ENCODE measurements at places on chromosomes 11 and 22.

DNA sequence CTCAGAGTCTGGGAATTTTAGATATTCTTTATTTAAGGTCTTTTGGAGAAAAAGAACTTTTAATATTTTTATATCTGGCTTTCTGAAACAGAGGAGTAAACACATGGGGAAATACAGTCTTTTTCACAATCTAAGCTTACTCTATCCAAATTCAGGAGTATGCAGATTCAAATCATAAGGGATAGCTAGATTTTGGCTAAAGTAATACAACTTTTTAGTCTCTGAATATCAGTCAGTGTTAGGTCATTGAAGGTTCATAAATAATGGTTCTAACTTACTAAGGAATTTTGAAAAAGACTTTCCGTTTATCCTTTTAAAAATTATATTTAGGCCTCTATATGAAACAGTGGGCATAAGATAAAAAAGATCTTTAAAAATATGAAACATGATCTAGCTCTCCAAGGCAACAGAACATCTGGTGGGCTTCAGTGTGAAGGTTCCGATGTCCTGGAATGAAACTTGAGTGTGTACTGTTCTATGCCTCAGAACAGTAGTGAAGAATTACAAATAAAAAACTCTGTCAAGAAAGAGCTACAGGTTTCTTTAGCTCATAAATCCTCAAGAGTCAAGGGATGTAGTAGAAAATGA is 165.2 kb upstream of the PDGFD start:
- DNase-seq: no peak

- no peak for DNase-seq
Measured at GRCh38 chr22:26072621-26073020, 96.6 kb upstream of the SEZ6L start.

- no peak for DNase-seq
Measured at GRCh38 chr22:36641902-36642640, 61.5 kb downstream of the CACNG2 start.

GRCh38 chr22:35627267-35628041 is 10.3 kb upstream of the MB start:
- peak; percentile 33 for DNase-seq

DNA sequence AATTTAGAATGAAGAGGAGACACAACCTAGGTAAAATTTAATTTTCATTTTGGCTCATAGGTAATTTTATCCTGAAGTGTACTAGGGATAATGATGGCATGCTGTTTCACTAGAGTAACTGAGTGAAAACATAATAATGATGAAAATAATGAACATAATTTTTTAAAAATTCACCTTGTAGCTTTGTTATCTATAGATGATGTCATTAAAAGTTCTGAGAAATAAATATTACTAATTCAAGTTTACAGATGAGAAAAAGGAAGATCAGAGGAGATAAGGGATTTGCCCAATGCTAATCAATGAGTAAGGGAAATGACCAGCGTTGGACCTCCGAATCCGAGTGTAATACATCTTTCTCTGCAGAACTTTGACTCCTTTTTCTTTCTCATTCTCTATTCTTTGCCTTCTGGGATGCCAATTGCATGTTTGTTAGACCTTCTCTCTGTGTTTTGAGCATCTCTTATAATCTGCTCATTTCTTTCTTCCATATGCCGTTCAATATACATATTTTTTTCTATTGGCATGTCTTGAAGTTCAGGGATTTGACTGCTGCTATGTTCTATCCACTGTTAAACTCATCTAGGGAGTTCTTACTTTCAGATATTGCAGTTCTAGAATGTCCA is 186.5 kb downstream of the SNX19 start:
- DNase-seq: no peak

- peak; percentile 70 for DNase-seq
Measured at GRCh38 chr22:50531546-50531961, 1.7 kb upstream of the TYMP start.

DNA sequence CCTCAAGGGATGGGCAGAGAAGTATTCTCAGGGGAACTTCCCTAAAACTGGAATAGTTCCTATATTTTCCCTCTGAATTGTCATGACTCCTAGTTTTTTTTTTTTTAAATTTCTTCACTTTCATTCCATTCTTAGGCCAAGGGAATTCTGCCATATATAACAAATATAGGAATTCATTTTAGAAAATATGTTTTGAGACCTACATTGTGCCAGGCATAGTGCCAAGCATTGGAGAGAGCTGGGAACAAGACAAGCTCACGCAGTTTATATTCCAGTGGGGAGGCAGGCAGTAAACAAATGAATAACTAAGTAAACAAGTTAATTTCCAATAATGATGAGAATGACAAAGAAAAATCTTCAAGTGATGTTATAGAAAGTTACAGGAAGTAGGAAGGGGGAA is 2.6 kb upstream of the NPTXR start:
- no peak for DNase-seq

- no peak for DNase-seq
Measured at GRCh38 chr11:84663731-84664130, 963.4 kb downstream of the DLG2 start.

- no peak for DNase-seq
Measured at GRCh38 chr11:112579282-112579681, 318.6 kb upstream of the PLET1 start.

DNA sequence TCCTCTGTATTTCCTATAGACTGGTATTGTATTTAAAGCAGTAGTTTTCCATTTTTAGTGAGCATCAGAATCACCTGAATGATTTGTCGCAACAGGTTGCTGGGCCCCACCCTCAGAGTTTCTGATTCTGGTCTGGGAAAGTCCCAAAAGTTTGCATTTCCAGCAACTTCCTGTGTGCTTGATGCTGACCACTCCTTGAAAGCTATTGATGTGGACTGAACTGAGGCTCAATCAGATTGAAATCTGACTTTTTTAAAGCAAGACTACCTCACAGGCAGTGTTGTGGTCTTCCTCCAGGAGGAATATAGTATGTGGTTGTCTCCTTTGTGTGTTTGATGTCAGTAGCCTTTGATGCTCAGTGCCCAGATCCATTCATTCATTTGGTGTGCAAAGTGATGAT is 17.2 kb upstream of the MPZL2 start:
- DNase-seq: no peak

GRCh38 chr11:60834742-60835533 is 7.0 kb upstream of the CCDC86 start:
- no peak for DNase-seq

DNA sequence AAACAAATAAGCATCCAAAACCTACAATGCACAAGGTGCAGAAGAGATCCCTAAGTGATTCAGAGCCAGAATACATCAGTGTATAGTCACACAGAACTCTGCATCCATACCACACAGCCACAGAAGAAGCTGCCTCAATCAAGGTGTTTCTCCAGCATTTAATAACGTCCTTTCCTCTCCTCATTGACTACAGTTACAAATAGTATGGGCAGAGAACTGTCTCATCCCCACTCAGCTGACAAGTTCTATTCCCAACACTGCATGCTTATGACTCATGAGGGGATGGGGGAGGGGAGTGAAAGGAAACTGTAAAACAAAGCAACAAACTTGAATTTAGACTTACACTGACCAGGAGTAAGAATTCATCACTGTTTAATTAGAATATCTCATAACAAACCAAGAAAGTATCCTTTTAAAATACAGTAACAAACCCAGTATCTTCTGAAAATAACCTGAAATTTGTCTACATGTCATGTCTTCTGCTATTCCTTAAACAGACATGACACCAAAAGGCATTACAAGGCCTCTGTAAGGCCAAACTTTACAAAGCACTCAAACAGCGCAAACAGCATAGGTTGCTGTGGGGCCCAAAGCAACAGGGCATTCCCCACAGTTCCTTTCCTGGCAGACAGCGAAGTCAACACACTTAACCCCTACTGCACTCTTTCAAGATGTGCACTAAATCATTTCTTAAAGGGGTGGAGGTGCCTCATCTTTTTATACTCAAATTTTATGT is 29.3 kb downstream of the CELF1 start:
- DNase-seq: no peak

DNA sequence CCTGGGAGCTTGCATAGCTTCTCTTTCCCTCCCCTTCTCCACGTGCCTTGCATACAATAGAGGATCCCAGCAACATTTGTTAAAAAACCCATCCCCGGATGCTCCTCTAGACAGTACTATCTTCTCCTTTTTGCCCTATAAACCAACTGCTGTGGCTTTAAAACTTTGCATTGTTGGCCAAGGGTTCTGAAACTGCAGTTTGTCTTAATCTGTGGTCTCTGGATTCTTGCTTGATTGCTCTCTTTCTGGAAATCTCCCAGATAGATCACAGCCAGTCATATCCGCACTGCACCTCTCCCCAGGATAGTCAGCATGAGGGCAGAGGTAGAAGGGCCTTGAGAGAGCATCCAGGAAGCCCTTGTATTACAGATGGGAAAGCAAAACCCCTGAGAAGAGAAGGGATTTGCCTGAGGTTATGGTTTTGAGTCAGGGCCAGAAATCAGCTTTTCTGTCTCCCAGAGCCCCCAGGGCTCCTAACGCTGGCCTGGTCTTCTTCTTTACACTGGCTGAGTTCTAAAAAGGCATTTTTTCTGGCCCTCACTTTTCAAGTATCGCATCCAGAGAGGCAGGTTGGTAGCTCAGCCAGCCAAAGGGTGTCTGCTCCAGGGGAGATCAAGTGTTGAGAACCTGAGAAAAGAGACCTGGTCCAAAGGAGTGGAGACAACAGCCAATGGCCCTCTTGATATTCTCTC is 70.6 kb downstream of the ADM start:
- no peak for DNase-seq

DNA sequence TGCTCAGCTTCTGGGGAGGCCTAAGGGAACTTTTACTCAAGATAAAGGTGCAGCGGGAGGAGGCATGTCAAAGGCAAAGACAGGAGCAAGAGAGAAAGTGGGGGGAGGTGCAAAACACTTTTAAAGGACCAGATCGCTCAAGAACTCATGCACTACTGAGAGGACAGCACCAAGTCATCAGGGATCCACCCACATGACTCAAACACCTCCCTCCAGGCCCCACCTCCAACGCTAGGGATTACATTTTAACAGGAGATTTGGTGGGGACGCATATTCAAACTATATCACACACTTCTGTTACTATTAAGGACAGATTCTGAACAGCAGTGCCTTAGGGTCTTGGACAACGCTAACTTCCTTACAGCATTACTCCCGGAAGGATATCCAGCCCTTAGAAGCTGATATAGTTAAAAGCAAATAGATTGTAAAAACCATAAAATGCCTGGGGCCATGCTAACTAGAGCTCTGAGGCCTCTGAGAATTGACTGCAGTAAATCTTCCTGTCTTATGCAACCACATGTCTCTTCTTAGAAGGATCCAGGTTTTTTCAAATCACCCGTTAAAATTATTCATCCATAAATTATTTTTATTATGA is 16.7 kb upstream of the ZC3H12C start:
- DNase-seq: no peak

DNA sequence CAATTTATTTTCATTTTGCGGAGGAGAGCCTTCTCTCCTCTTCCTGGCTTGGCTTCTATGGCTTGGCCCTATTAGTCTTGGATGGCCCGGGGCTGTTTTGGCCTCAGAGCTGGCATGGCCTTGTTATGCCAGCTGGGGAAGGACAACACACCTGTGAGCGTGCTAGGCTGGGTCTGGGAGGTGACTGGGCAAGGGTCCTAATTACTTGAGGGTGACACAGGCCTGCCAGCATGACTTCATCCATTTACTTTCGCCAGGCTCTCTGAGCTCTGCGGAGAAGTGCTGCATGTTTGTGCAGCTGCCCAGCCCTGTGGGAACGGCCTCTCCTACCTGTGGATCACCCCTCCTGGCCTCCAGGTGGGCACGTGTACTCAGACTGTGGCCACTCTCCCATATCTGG is 153.6 kb downstream of the SNX19 start:
- DNase-seq: no peak

DNA sequence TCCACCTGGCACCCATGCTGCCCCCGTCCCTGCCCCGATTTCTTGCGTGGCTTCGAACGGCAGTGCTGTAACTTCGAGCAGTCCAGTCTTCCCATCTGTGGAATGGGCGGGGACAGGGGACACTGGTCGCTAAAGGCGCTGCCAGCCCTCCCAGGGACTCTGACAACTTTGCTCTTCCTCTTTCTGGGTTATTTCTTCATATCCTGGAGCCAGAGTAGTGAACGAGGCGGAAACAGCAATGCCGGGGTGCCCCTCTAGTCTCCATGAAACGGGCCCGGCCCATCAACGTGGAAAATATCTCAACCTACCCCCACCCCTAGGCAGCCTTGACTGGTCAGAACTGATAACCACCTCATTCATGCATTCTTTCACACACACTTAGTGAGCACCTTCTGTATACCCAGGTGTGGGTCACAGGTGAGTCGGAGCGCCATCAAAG is 42.8 kb downstream of the TRIOBP start:
- DNase-seq: no peak

DNA sequence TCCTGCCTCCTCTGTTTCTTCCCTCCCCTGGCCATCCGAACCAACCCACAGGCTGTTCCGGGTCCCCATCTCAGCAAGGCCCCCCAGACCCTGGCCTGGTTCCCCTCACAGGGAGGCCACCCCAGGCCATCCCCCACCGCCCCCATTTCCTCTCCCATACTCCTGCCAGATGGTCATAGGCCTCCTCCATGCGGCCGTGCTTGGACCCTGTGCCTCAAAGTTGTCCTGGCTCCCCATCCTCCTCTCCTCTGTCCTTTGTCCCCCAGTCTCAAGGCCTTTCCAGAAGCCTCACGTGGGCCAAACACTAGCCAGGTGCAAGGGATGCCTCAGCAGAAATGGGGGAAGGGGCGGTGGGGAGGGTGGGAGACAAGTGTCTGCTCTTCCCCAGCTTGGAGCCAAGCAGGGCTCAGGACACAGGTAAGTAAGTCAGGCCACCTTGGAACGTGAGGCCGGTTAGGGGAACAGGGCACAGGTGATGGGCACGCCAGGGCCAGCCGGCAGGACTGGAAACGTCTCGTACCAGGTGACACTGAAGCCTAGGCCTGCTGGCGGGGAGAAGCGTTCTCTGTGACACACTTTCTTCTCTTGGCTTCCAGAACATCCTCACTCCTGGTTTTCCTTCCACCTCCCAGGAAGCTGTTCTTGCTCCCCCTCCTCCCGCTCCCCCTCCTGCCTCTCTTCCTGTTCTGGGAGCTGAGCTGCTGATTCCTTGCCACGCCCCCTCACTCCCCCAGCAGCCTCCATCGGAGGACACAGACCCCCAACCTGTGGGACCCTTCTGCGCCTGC is 31.5 kb upstream of the SLC22A12 start:
- no peak for DNase-seq

GRCh38 chr11:73461964-73462363 is 85.8 kb downstream of the RELT start:
- no peak for DNase-seq

- no peak for DNase-seq
Measured at GRCh38 chr11:112467721-112468120, 207.1 kb upstream of the PLET1 start.

DNA sequence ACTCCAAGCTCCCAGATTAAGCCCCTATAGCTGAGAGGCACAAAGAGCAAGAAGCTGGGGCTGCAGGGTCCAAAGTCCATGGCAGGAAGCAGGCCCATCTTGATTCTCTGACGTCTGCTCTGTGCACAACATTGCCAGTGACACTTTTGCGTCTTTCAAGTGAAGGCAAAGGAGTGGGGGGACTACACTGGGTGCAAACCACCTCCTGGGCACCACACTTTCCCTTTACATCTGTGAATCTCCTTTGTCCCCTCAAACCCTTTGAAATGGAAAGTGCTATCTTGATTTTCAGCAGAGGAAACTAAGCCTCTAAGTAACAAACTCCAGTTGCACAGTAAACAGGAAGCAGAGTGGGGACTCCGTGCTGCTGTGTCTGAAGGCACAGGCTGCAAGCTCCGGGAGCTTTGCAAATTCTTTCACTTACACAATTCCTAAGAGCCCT is 428.0 kb downstream of the LARGE1 start:
- no peak for DNase-seq

- no peak for DNase-seq
Measured at GRCh38 chr22:49800408-49801238, 27.1 kb downstream of the BRD1 start.

GRCh38 chr22:10780281-10780680 is 4747.7 kb upstream of the OR11H1 start:
- DNase-seq: no peak

All from germinal center (tissue), 1 donor.